OCI-M1 (cell line): ENCODE measurements at places on chromosomes 5 and 9.

DNA sequence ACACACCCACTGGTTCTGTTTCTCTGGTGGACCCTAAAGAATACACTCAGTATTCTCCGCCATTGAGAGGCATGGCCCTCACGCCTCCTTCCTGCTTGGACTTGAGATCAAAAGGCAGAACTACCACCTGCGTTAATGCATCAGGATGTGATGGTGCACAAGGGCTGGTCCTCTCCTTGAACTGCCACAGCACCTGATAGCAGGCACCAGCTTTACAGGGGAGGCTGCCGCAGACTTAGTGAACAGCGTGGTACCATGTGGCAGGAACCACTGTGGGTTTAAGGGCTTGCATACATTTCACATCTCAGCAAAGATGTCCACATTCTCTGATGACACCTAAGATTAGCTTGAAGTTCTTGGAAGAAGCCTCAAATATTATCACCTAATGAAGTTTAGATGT lies 208.7 kb downstream of the GADD45G start:
- no peak for DNase-seq

DNA sequence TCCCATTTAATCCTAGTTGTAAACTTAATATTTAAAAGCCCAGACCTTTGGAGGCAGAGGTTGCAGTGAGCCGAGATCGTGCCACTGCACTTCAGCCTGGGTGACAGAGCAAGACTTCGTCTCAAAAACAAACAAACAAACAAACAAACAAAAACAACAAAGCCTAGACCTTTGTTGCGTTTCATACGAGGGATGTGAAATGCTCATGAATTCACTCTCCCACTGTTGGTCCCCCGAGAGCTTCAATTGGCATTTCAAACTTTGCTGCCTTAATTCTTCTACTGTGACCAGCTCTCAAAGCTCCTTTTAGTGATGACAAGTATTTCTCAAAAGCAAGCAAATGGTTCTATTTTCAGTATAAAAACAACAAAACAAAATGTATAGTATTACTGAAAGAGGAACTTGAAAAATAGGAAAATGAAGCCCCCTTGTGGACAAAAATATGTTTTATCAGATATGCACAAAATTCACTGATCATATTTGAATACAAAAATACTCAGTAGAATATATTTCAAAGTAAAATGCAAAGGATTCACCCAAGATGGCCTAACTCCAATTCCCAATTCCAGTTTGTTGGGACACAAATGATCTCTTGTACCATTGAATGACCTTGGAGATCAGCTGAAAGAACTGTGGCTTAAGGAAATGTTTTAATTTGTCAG lies 140.4 kb downstream of the ESM1 start:
- DNase-seq, result peak; percentile 82

DNA sequence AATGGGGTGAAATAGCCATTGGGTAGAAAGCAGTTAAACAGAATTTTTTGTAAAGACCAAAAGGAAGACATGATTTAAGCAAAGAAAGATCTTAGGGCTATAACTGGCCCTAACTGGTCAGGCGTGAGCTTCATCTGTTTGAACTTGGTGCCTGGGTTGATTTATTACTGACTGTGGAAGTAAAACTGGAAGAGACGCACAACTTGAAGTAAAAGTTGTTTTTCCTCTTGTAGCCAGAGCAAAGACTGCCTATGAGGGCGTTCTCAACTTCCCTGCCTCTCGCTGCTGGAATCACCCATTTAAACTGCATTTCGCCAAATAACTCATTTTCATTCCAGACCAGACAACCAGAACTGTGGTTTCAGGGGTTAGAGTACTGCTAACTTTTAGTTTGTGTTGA lies 1.5 kb downstream of the THBS4 start:
- no peak for DNase-seq

DNA sequence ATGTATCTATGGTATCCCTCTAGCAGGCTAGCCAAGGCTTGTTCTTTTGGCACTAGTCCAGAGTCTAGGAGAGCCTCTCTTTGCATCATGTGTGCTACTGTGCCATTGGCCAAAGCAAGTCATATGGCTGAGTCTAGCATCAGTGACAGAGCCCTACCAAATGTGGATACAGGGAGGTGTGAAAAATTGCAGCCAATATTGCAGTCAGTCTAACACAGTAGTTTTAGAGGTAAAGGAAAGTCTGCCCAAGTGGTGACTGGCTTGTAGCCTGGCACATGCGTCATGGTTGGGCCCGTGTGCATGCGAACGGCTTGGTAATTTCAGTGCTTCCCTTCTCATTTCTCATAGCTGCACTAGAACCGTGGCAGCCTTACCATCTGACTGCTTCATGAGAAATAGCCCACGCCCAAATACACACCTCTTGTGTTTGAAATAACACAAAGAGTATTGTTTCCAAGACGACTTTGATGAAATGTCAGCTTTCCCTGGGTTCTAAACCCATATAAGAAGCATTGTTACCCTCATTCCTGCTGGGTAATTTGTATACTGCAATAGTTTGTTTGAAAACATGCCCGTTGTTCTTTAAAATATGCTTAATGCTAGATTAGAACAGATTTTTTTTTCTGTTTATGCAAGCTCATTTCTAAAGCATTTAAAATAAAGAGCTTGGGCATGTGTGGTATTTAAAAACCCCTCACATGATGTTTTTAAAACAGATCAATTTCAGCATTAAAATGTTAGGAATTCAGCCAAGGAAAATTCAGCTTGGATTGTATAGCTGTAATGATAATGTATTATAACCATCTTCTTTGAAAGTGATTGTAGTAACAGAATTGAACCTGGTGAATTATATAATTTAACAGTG lies 113.2 kb downstream of the TLE4 start:
- DNase-seq, result no peak
